Stimulated activated CD4-positive, alpha-beta T cell treated with anti-CD3 and anti-CD28 coated beads, Interleukin-4, amount 100 ng/mL, for 48 hours (primary cell): ENCODE measurements at places on chromosomes 2 and 18.

- no peak for DNase-seq
Measured at GRCh38 chr2:10575609-10576280, 114.0 kb downstream of the NOL10 start.

DNA sequence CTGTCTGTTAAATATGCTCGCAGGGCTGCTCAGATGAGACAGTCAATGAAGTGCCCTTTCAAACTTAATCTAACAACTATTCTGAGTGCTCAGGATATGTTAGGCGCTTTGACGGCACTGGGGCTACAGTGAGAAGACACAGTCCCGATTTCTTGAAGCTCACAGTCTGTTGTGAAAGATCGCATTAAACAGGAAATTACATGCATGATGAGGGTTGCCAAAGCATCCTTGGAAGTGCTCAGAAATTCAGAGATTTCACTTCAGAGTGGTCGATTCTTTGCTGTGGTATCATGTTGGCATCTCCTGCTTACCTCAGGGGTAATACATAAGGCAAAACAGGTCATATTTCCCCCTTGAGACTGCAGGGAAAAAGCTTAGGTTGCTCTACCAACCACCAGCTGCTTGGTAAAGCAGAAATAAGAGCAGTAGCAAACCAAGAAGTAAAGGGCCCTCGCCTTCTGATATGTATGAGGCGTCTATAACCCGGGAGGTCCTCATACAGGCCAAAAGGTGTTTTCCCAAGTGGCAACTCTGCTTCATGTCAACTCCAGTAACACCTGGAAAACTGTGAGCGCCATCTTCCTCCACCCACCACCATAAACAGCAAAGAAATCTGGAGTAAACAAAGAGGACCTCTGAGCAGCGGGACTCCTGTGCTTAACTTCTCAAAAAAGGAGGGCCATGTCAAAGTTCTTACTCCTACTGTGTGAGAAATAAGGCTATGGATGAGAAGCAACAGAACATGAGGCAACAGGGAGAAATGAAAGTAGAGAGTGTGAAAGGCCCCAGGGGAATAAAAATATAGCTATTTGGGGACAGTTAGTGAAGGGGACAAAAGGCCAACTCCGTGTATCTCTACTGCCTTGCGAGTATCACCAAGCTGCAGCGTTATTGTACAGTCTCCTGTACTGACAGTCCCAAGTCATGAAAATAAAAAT is 79.3 kb downstream of the CLHC1 start:
- no peak for DNase-seq

GRCh38 chr2:206557321-206557720 is 85.0 kb upstream of the FAM237A start:
- DNase-seq, result no peak

DNA sequence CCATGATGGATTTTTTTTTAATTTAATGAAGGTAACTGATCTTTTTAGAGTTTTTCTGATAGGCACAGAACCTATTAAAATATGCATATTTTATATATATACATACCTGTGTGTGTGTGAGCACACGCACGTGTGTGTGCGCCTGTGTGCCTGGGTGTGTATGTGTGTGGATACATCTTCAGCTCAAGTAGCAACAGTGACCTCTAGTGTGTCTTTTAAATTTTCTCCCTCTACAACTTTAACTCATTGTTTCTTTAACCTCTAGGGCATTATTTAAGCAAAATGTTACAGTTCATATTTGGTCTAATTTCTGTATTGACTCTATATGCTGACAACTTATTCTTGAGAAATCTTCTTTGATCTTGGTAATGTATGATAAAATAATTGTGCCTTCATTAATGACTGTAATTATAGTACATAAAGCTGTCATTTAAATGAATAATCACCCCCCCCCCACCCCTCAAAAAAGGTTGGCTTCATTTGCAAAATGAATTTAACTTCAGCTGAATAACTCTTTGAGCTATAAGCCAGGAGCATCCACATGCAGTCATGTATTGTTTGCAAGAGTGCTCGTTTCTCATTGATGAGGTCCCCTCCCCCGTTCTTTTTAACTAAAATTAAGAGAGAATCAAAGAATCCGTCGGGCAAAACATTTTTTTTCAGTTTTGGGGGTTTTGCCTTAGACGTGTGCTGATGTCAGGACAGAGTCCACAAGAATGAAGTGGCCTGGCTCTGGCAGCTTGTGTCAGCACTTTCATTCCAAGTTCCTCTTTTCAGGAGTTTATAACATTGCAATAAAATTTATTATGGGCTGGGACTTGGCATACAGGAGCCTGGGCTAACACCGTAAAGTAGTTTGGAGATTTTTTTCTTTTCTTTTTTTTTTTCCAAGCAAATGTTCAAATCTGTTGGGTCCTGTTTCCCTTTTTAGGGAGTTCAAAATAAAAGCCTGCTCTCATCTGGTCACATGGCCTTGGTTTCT is 80.0 kb downstream of the ETAA1 start:
- DNase-seq, result no peak

DNA sequence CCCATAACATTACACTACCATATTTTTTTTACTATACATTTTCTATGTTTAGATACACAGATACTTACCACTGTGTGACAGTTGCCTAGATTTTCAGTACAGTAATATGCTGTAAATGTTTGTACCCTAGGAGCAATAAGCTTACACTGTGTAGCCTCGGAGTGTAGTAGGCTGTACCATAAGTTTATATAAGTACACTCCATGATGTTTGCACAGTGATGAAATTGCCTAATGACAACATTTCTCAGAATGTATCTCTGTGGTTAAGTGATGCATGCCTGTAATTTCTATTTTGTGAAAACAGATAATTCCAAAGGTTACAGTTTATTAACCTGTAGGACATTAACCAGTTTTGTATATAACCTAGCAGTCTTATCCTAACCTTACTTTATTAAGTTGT is 128.1 kb upstream of the RBMS1 start:
- DNase-seq, result no peak
